ENCODE measurements at places on chromosomes 1 and 21.
A peak's percentile ranks its signal among the peaks of the same experiment; 100 is the strongest.

GRCh38 chr1:1529321-1529720 lies 11.1 kb downstream of the TMEM240 start:
- no peak for DNase-seq

- DNase-seq, result peak; percentile 75
Measured at GRCh38 chr1:110615548-110616130, 9.5 kb upstream of the KCNA2 start.

GRCh38 chr1:155064111-155064831 lies 731 bp downstream of the EFNA4 start:
- DNase-seq, result peak; percentile 43

- no peak for DNase-seq
Measured at GRCh38 chr1:72177711-72178110, 104.6 kb downstream of the NEGR1 start.

- no peak for DNase-seq
Measured at GRCh38 chr1:238061967-238062613, 171.4 kb upstream of the ZP4 start.

GRCh38 chr1:165006831-165007230 lies 349.7 kb downstream of the LMX1A start:
- no peak for DNase-seq

GRCh38 chr1:241172486-241172885 lies 184.5 kb downstream of the RGS7 start:
- no peak for DNase-seq

GRCh38 chr1:183877053-183877720 lies 72.3 kb downstream of the RGL1 start:
- no peak for DNase-seq

DNA sequence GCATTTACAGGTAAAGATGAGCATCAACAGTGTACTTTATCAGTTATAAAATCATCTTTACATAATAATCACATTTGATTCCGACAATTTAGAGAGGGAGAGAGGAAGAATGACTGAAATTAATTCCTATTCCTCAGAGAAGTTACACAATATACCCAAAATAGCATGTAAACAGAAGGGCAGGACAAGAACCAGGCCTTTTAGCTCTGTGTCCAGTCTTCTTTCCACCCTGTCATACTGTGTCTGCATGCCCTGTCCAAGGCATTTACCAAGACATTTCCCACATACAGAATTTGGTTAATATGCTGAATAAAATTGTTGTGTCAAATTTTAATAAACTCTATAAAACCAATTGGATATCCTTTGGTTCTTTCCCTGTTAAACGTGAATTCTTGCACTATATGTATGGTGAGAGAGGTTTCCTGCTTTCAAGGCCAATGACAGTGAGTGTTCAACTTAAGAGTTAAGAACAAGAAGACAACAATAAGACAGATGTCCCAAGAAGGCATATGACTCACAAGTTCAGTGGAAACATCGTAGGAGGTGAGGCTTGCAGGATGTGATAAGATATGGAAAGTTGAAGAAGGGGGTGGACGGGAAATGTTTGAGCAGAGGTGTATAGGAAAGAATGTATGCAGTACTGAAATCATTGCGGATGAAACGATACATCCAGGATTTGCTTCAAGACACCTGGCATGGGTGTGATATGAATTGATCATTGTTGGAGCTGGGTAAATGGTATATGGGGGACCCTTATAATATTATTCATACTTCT lies 20.8 kb downstream of the LRRC8B start:
- peak; percentile 47 for DNase-seq

DNA sequence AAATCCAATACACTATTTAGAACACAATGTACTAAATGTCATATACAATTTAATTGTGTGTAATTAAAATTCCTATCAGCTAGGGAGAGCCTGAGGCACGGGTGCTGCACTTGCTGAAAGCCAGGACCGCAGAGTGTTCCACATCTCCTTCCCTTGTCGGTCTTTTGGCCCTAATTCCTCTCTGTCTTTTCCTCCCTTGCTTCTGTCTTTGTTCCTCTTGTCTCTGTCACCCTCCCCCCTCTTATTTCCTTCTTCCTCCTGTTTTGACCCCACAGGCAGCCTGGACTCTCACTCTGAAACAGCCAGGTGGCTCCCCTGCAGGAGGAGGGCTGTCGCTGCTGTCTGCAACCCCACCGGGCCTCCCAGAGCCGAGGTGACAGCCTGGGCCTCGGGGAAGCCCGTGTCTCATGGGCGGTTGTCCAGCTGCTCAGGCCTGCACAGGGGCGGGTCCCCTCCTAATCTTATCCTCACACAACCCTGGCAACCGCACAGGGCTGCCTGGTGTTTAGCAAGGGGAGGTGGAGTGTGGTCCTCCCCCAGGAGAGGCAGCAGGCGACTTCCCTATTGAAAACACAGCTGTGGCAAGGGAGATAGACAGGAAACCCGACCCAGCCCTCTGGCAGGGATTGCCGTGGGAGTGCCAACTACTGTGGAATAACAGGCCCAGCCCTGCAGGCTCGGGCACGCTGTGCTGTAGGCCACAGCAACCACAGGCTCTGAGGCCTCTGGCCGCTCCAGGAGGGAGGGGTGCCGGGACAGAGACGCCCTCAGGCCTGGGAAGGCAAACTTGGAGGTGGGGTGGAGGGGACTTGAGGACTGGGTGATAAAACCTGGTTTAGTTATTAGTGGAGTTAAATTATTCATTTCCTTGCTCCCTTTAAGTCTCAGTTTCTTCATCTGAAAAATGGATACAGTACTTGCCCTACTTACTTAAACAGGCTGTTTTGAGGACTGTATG lies 68.8 kb upstream of the WDR26 start:
- DNase-seq, result peak; percentile 45

DNA sequence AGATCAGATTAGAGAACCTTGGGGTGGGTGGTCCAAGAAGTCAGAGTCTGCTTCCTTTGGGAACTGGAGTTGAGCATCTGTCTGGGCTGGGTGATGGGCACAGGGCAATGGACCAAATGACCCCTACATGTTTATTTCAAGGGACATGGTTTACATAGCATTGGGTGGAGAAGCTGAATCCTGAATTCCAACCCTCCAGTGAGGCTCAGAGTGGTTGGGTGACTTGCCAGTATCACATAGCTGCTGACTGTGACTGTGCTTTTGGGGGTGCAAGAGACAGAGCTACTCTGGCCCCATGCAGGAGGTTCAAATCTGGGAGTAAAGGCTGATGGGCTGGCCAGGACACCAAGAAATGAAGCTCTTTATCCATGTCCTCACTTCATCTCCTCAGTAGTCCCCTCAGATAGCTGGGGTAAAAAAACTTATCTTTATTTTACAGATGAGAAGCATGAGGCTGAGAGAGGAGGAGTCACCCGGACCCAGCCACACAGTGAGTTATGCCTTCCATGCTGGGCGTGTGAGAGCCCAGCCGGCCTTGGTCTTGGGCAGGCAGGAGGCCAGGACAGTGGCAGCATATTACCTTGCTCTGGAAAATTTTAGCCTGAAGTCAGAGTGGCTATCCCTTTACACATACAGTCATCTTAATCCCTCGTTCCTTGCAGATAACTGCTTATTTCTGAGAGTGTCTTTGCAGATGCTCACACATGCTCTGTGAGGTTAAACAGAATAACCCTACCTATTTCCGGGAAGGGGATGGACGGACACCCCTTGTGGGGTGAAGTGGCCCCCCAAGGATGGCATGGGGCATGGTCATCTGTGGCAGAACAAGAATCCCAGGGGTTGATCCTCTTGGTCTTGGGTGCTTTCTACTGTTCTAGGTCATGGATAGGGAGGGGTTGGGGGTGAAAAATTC lies 2.8 kb upstream of the SERINC2 start:
- DNase-seq, result no peak

- DNase-seq, result no peak
Measured at GRCh38 chr1:50027794-50028193, 4.0 kb upstream of the AGBL4 start.

GRCh38 chr1:192065087-192065486 lies 93.2 kb upstream of the RGS18 start:
- no peak for DNase-seq

DNA sequence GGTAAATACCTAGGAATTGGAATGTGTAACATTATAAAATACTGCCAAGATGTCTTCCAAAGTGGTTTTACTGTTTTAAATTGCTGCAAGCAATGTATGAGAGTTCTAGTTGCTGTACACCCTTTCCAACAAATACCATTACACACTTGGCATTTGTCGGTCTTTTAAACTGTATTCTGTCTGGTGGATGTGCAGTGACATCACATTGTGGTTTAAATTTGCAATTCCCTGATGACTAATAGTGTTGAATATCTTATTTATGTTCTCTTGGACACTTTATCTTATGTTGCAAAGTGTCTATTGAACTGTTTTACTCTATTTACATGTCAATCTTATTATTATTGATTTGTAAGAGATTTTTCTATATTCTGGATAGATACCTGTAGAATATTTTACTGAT lies 561.2 kb upstream of the B3GALT2 start:
- no peak for DNase-seq

DNA sequence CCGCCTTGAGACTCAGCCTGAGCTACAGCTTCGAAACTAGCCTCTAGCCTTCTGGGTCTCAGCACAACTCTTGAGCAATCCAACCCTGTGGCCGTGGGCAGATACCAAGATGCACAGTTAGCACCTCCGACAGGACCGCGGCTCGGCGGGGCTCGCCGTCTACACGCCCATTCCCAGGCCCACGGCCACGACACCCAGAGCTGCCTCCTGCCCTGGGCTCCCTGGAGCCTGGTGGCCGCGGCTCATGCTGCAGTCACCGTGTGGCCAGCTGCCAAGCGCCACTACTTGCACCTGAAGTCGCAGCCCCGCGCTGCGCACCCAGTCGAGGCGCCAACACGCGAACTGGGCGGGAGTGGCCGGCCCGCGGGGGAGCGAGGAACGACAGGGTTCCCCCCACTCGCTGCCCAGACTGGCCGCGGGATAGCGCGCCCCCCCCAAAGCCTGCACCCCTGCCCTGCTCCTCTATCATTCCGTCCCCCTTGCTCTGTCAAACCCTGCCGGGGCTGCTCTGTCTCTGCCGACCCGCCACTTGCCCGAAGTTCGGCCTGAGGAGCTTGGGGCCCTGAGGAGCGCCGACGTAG lies 729 bp upstream of the CDCA8 start:
- DNase-seq, result peak; percentile 53

GRCh38 chr1:112614460-112615065 lies 4.4 kb downstream of the ST7L start:
- no peak for DNase-seq

DNA sequence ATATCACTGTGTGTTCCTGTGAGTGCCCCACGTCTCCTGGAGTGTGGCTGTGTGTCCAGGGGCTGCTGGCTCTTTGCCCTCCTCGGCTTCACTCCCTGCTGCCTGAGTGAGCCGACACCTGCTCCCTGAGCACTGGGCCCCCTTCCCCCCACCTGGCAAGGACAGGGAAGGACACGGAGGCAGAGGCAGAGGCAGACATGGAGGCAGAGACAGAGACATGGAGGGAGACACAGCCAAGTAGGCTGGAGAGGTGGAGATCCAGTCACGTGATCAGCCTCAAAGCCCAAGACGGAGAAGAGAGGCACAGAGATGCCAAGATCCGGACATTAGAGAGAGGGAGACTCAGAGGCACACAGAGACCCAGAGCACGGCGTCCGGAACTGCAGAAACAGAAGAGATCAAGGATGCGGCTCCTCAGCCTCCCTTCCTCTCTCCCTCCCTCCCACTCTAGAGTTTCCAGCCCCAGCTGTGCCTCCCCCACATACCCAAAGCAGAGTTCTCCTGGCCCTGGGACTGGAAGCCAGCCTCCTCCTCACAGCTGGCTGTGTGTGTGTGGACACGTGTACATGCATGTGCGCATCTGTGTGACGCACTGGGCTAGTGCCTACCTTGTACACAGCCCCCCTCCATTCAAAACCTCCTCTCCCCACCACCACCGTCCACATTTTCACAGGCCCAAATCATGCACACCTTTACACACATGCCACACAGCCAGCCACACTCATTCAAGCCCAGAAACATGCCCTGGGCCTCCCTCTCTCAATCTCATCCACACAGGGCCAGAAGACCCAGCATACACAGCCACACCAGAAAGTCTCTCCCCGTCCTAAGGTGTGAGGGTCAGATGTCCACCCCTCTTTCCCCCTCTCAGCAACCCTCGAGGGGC lies 39.1 kb upstream of the WASF2 start:
- DNase-seq, result no peak

GRCh38 chr1:246095443-246095842 lies 411.6 kb downstream of the SMYD3 start:
- DNase-seq, result no peak

DNA sequence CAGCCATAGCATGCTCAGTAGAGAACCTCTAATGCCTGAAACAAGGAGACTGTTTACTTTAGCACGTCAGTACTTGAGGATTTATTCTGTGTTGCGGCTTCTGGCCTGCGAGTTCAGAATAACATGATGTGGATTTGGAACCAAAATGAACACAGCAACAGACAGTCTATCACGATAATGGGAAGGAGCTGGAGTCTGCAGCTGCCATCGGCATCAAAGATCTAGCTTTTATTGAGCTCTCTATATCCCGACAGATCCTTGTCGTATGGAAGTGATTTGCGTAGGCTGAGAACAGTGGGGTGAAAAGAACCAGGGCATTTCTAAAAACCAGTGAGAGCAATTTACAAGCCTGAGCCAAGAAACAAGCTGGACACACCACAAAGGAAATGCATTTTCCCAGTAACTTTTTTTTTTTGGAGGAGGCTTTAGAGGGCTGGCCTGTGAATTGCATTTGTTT lies 294.2 kb downstream of the KIF26B start:
- no peak for DNase-seq

Measured in stimulated activated CD8-positive, alpha-beta memory T cell treated with anti-CD3 and anti-CD28 coated beads, Interleukin-4, amount 100 ng/mL, for 48 hours (primary cell).